ENCODE measurements at places on chromosomes 7 and 10. TPM values are rescaled to one million over a fixed set of nuclear protein-coding genes. Genes with fewer than 3 reads are reported as not detected.

The GIMAP4 gene
- 135 TPM for total RNA-seq

The CTAGE8 gene
- total RNA-seq = not detected

The OR2A42 gene
- total RNA-seq = 0.09 TPM

The ASZ1 gene
- total RNA-seq = not detected

The ACTL6B gene
- not detected for total RNA-seq

The PDK4 gene
- total RNA-seq = 4.2 TPM

The LRCH4 gene
- total RNA-seq = 6.2 TPM

The SPDYE2 gene
- not detected for total RNA-seq

The PNLIP gene
- total RNA-seq = not detected

The C7orf33 gene
- total RNA-seq = not detected

The GPER1 gene
- total RNA-seq = 0.75 TPM

The SUN3 gene
- not detected for total RNA-seq

The ANKRD7 gene
- total RNA-seq = 0.18 TPM

The RARRES2 gene
- total RNA-seq = 0.09 TPM

The HMX3 gene
- not detected for total RNA-seq

The ZNF485 gene
- total RNA-seq = 2.6 TPM

The HYAL4 gene
- under 0.01 TPM for total RNA-seq

The SPDYE2B gene
- not detected for total RNA-seq

The HOXA4 gene
- 0.85 TPM for total RNA-seq

The SEMA3E gene
- 0.28 TPM for total RNA-seq

The AS3MT gene
- total RNA-seq = 0.09 TPM

The CADPS2 gene
- 53.7 TPM for total RNA-seq

The CRYGN gene
- total RNA-seq = not detected

The SPDYE8 gene
- not detected for total RNA-seq

The UBTD1 gene
- total RNA-seq = 41.0 TPM

The GNG11 gene
- total RNA-seq = 146 TPM

The TEX36 gene
- not detected for total RNA-seq

The C10orf90 gene
- not detected for total RNA-seq

The CPA2 gene
- total RNA-seq = not detected

The NUTM2E gene
- total RNA-seq = not detected

The TMEM139 gene
- not detected for total RNA-seq

The SUV39H2 gene
- total RNA-seq = 14.1 TPM

The OR9A2 gene
- total RNA-seq = not detected

The HECTD2 gene
- total RNA-seq = 5.5 TPM

The ASB10 gene
- total RNA-seq = not detected

The EEPD1 gene
- 0.54 TPM for total RNA-seq

The TAS2R4 gene
- total RNA-seq = 0.90 TPM

The EPO gene
- total RNA-seq = not detected

The ARMS2 gene
- not detected for total RNA-seq

The SLC39A12 gene
- under 0.01 TPM for total RNA-seq

The CHN2 gene
- under 0.01 TPM for total RNA-seq

The NKX2-3 gene
- total RNA-seq = not detected

The ABCB1 gene
- total RNA-seq = 3.0 TPM

Data from endothelial cell of coronary artery (primary cell).